ENCODE measurements at places on chromosomes 12 and 14.

GRCh38 chr14:61300754-61301153, 19.6 kb upstream of the TMEM30B start:
- no peak for DNase-seq

DNA sequence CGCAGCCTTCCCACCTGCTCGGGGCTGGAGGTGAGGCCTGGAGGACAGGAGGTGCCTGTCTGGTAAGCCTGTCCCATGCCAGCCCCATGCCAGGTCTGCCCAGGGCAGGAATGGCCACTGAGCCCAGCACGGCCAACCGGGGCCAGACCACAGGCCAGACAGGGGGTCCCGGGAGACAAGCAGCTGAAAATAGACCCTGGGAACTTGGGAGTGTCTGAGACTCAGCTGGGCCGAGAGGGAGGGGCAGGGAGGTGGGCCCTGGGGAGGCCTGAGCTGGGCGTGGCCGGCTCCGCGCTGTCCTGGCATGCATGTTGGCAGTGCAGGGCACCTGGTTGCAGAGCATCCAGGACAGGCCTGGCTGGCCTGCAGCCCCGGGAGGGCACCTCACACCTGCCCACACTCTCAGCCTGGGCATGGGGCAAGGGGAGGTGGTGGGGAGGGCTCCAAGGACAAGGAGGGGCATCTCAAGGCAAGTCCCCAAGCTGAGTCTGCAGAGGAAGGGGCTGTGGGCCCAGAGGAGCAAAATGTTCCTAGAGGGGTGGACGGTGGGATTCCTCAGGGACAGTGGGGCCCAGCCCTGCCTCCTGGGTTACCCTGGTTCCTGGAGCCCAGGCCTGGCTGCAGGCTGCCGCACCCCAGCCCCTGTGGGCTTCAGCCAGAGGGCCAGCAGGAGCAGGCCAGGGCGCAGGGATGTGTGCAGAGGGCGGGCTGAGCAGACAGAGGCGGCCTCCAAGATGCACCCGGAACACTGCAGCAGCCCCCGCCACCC, 3.2 kb upstream of the CRIP1 start:
- DNase-seq: no peak

DNA sequence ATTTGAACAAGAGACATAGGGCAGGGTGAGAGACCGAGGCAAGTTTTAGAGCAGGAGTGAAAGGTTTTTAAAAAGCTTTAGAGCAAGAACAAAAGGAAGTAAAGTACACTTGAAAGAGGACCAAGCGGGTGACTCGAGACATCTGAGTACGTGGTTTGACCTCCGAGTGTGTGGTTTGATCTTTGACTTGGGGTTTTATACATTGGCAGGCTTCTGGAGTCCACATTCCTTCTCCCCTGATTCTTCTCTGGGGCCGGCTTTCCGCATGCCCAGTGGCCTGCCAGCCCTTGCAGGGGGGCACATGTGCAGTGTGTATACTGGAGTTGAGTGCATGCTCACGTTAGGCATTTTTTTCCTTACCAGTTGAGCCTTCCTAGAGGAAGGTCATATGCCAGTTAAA, 96.3 kb downstream of the SLC15A4 start:
- no peak for DNase-seq

DNA sequence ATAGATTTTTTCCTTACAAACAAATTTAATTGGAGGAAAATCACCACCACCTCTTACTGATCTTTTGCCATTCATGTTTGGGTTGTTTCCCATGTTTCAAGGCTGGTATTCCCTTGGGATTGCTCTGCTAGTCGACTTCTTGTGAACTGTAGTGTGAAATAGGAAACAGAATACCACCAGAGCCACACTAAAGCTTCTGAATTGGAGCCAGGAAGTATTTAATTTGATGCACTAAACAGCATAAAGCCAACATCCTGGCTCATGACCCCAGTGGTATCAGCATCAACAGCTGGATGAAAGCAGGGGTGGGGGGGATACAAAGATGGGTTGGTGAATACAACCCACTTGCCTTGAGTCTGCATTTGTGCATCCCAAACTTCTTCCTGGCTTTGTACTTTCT, 127.5 kb downstream of the TBC1D30 start:
- no peak for DNase-seq

DNA sequence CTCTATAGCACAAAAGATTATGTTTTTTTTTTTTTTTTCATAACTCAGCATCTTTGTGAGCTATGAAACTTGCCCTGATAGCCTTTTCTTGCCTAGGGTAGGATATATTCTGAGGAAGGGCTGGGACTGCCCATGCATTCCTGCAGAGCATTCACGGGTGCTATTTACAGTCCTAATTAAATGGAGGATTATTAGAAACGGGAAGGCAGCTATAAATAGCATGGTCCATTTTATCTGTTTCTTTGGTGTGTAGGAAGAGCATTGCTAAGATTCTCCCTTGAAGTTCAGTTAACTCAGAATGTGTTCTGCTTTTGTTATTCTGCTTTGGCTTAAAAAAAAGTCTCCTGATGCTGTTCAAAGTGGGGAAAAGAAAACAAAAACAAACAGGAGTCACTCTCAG, 630.9 kb downstream of the DIO2 start:
- no peak for DNase-seq

- DNase-seq: no peak
Observed at GRCh38 chr14:37061697-37062096, 110.7 kb downstream of the SLC25A21 start.

DNA sequence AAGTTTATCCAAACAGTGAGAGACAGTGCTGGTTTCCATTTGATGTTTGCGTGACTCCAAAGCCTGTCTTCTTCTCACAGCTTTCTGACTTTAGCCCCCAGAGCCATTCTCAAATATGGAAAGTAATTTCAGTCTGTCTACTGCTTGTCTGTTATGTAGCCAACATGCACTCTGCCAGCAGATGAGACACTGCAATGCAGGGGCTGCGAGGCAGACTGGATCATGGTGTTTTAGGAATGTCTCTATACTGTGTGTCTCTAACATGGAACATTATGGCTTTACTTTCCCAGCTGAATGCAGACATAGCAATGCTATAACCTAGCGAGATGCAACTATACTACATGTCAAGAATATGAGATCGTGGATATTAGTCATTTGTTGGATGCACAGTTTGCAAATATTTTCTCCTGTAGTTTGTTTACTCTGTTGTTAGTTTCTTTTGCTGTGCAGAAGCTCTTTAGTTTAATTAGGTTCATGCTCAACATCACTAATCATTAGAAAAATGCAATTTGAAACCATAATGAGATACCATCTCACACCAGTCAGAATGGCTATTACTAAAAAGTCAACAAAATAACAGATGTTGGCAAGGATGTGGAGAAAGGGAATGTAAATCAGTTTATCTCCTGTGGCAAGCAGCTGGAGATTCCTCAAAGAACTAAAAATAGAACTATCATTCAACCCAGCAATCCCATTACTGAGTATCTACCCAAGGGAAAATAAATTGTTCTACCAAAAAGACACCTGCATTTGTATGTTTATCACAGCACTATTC, 235.8 kb upstream of the TMTC1 start:
- no peak for DNase-seq

- DNase-seq: no peak
Observed at GRCh38 chr14:24674204-24674970, 40.4 kb upstream of the GZMB start.

GRCh38 chr12:117365049-117365616, 3.7 kb upstream of the NOS1 start:
- DNase-seq: no peak

- no peak for DNase-seq
Observed at GRCh38 chr12:75704664-75705063, 193.3 kb upstream of the KRR1 start.

- DNase-seq: no peak
Observed at GRCh38 chr12:111387747-111388323, 17.9 kb upstream of the SH2B3 start.

GRCh38 chr12:89135976-89136634, 216.2 kb downstream of the DUSP6 start:
- no peak for DNase-seq

DNA sequence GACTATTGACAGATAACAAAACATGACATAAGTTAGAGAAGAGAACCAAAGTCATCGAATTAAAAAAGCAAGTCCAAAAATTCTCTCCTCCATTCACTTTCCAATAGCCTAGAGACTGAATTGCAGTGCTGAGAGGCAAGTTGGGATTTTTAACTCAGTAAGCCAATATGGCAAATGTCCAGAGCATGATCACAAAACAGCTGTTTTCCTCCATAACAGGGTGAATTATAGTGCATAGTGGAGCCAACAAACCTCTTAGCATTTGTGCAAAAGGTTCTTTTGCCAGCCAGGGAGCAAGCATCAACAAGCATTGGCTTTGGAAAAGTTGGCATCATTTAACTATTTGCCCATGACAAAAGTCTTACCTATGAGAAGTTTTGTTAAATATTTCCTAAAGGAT, 458.8 kb upstream of the NOVA1 start:
- DNase-seq: no peak

GRCh38 chr12:64450711-64451486, 1.0 kb upstream of the TBK1 start:
- DNase-seq: no peak

DNA sequence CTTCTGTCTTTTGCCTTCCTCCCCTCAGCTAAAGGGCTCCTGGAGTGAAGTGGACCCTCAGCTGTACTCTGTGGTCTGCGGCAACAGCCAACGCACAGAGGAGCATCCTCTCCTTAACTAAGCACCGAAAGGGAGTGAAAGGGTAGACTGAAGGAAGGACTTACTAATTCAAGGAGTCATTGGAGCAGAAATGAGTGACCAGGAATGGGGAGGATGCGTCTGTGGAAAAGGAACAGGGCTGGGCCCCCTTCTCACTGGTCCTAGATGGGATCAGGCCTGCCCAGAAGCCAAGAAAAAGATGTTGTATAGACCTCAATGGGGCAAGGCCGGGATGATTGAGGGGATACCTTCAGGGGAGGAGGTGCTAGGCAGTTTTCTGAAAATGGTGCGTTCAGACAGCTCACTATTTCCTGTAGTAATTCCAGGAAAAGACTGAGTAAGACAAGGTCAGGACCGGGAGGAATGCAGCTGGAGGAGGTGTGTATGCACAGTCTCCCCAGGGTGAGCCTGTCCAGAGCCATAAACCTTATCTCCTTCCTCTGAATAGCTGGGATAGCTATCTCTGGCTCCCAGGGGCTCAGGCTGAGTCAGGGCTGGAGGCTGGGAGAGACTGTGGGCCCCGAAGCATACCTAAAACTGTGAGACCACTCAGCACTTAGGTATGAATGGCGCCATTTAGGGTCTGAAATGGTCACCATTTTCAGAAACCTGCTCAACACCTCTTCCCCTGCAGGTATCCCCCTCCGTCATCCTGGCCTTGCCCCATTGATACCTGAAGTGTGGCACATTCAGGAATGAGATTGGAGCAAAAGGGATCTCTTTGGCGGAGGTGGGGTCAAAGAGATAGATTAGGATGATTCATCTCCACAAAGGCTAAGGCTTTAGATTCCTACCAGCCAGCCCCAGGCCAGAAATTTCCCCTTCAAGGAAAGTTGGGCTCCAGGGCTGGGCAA, 20.2 kb upstream of the KRT8 start:
- no peak for DNase-seq

GRCh38 chr12:107580750-107581618, 104.6 kb upstream of the PWP1 start:
- no peak for DNase-seq

- no peak for DNase-seq
Observed at GRCh38 chr14:102923201-102923924, 900 bp downstream of the AMN start.

DNA sequence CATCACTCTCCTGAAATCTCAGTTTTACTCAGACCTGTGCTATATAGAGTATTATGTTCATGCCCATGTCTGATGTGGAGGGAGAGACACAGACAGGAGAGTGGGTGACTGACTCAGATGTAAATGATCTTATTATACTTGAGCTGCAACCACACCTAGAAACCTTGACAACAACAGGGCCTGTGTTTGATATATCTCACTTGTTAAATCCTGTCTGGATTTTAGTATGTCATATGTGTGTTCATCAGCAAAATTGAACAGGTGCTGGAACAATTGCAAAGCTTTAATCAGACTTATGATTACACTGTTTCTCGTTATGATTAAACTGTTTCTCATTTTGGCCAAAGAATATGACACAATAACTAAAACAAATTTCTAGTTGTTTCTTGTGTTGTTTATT, 37.7 kb downstream of the DIP2B start:
- DNase-seq: no peak

- no peak for DNase-seq
Observed at GRCh38 chr12:106434526-106434925, 77.0 kb downstream of the POLR3B start.

GRCh38 chr14:79729731-79730130, 481.6 kb downstream of the DIO2 start:
- no peak for DNase-seq

- peak; percentile 5 for DNase-seq
Observed at GRCh38 chr14:34722723-34723545, 8.5 kb upstream of the CFL2 start.

- DNase-seq: no peak
Observed at GRCh38 chr12:23862701-23863100, 86.8 kb downstream of the SOX5 start.

GRCh38 chr14:100824091-100824551, 1.8 kb upstream of the MEG3 start:
- DNase-seq: no peak

- DNase-seq: no peak
Observed at GRCh38 chr12:46553911-46554310, 181.3 kb upstream of the SLC38A2 start.

DNA sequence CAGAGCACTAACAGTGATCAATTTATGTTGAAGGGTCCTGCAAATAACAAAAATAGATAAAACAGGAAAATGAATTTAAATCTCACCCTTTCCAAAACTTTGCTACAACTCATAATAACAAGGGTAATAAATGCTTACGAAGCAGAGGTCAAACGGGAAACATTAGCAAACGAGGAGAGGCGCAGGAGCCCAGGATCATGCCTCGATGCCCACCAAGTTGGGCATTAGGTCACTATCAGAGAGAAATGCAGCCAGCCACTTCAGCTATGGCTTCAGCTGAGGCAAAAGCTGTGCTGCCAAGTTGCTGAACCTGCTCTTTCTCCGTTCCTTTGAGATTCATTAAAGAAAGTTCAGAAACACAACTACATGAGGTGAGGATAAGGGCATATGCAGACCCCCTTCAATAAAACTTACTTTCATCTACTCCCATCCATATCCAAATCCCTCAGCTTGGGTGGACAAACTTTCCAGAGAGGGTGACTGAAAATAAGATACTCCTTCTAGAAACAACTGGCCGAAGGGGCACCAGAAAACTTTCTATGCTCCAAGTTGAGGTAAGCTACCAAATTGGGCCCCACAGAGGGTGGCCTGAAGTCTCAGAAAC, 7.9 kb downstream of the NKX2-1 start:
- DNase-seq: no peak

DNA sequence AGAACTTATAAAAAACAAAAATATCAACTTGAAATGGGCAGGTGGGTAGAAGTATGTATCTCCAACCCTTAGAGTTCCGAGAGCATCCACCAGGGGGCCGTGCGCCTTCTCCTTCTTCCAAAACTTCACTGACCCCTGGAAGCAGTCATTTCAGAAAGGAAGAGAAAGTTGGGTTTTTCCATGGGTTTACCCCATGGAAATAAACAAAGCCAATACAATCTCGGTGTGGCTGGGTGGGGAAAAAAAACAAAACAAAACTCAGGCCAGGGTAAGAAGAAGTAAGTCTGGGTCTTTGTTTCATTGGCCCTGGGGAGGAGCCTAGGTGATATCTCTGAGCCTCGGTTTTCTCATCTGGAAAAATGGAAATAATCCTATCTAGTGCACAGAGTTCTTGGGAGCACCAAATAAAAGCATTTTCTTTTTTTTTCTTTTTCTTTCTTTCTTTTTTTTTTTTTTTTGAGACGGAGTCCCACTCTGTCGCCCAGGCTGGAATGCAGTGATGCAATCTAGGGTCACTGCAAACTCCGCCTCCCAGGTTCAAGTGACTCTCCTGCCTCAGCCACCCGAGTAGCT, 33.6 kb upstream of the HNF1A start:
- peak; percentile 58 for DNase-seq

All from stimulated activated CD4-positive, alpha-beta T cell treated with anti-CD3 and anti-CD28 coated beads, Interleukin-1b, Interleukin-23, amount 100 ng/mL, for 4 hours (primary cell).